Kasumi-1 (cell line): ENCODE measurements at places on chromosomes 4 and X.

GRCh38 chr4:180960743-180961401 lies 1282.3 kb upstream of the TENM3 start:
- DNase-seq, result no peak

GRCh38 chr4:164894702-164895101 lies 17.7 kb downstream of the APELA start:
- DNase-seq, result no peak

- peak; percentile 32 for DNase-seq
Measured at GRCh38 chr4:1010395-1011021, 918 bp upstream of the FGFRL1 start.

- peak; percentile 71 for DNase-seq
Measured at GRCh38 chr4:55545151-55545550, 1.6 kb downstream of the CLOCK start.

GRCh38 chr4:41709844-41710481 lies 38.6 kb downstream of the PHOX2B start:
- no peak for DNase-seq

GRCh38 chrX:71182871-71183270 lies 38.2 kb downstream of the NLGN3 start:
- no peak for DNase-seq

GRCh38 chr4:8086783-8087445 lies 71.7 kb downstream of the ABLIM2 start:
- no peak for DNase-seq

GRCh38 chrX:51894697-51895336 lies 1.4 kb downstream of the MAGED1 start:
- DNase-seq, result no peak

- no peak for DNase-seq
Measured at GRCh38 chrX:94515009-94515408, 841.0 kb downstream of the FAM133A start.

DNA sequence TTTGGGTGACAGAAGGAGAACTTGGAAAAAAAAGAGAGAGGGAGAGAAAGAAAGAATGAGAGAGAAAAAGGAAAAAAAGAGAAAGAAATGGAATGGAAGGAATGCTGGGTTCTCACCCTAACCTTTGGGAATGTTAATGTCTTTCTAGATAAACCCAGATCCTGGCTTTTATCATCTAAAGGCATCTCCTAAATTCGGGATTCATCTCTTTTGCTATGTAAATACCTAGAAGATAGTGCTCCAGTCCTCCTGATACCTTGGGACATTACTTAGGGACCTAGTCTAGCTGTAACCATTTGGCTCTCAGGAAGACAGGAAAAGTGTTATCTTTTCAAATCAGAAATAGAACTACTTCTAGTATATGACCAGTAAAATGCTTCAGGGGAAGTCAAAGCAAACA lies 15.8 kb upstream of the SPCS3 start:
- no peak for DNase-seq

GRCh38 chrX:97117572-97117971 lies 233.9 kb downstream of the RPA4 start:
- DNase-seq, result no peak

DNA sequence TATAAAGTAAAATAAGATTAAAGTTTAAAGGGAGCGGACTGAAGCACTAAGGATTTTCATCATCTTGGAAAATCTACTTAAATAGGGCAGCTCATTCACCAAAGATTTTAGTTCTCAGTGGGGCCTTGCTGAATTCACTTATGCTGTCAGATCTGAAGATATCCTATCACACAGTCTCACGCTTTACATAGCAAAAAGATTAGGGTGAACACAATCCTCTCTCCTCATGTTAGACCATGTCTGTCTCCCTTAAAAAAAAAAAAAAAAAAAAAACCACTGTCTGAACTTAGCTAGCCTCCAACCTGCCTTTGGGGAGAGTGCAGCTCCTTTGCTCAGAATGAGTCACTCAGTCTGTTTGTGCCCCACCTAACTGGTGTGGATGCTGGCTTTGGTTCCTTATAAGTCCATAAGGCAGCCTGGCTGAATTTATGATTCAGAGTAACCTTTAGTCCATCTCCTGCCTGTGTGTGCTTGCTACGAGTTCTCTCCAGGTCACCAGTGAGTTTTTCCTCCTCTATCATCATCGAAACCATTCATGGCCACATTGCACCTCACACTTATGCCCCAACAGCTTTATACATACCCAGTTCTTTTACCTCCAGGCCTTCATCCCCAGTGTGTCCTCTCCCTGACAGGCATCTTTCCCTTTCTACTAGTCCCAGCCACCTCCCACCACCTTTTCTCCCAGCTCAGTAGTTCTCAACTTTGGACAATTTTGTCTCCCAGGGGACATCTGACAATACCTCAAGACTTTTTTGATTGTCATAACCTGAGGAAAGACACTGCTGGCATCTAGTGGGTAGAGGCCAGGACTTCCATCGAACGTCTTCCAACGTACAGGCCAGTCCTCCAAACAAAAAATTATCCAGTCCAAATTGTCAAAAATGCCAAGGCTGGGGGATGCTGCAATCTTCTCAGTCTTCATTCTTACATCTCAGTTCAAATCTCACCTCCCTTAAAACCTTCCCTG lies 220.7 kb upstream of the EMCN start:
- DNase-seq, result no peak

DNA sequence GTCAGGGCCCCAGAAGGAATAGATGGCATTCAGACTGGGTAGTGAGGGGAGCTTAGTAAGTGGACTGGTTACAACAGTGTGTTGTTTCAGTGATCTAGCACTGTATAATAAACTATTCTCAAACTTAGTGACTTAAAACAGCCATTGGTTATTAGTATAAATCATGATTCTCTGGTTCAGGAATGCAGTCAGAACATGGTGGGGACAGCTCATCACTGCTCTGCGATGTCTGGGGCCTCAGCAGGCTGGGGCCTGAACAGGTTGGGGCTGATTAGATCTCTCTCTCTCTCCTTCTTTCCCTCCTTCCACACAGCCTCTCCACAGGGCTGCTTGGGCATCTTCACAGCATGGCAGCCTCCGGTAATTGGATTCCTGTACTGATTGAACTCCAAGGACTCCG lies 160.4 kb downstream of the GATB start:
- DNase-seq, result no peak

GRCh38 chrX:38278682-38279081 lies 48.6 kb downstream of the RPGR start:
- DNase-seq, result no peak

DNA sequence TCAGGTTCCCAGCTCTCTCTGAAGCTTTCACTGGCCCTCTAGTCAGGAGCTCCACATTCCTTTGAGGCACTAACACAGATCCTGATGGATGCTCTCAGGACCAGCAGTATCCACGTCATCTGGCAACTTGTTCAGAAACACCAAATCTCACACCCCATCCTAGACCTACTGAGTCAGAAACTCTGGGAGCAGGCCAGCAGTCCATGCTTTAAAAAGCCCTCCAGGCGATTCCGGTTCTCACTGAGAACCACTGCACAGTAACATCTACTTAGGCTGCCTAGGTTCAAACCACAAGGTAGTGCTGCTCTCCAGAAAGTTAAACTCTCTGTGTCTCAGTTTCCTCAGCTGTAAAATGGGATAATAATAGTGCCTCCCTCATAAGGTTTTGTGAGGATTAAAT lies 55.3 kb downstream of the CCDC158 start:
- DNase-seq, result no peak
